Calu3 (cell line): ENCODE measurements at places on chromosomes 1 and 21. TPM values are rescaled to one million over a fixed set of nuclear protein-coding genes. Genes with fewer than 3 reads are reported as not detected.

- DNase-seq, result no peak
- H3K27me3 ChIP-seq, result peaks cover 15% of the 10 kb centered on the region
- H3K27ac ChIP-seq, result no peak overlapping the region
Measured at GRCh38 chr1:156612666-156613065, 6.5 kb upstream of the HAPLN2 start.

Gene LCE1C
- total RNA-seq, result not detected in 2 replicates

DNA sequence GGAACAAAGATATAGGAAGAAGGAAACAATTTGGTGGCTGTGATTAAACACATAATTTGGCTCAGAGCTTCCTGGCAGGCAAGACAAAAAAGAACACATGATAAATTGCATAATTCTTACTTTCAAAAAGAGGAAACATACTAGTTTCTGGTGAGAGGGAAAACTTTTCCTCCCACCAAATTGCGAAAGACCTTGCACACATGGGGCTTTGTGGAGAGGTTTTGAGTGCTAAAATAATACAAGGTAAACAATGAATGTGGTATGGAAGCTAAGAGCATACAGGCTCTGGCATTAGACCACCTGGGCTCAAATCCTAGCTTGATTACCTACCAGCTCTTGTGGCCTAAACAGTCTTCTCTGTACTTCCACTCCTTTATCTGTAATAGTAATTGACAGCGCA is 140.2 kb upstream of the HOOK1 start:
- DNase-seq, result peak; percentile 33
- H3K27me3 ChIP-seq, result no peaks in the 10 kb centered on the region
- no peaks in the 10 kb centered on the region for H3K36me3 ChIP-seq
- H3K27ac ChIP-seq, result peak overlapping the region; percentile 19

Gene RNU1-1
- 1,678 and 1,905 TPM in 2 replicates for total RNA-seq

- peak; percentile 65 for DNase-seq
- H3K36me3 ChIP-seq, result peaks cover 46% of the 10 kb centered on the region
- peak overlapping the region; percentile 55 for H3K4me3 ChIP-seq
- H3K4me1 ChIP-seq, result peaks cover 55% of the 10 kb centered on the region
Measured at GRCh38 chr1:155083052-155083541, 4.5 kb downstream of the EFNA3 start.

- H3K36me3 ChIP-seq, result peaks cover 5% of the 10 kb centered on the region
- no peak overlapping the region for H3K4me3 ChIP-seq
- H3K27ac ChIP-seq, result no peak overlapping the region
- DNase-seq, result no peak
- peaks cover 13% of the 10 kb centered on the region for H3K4me1 ChIP-seq
Measured at GRCh38 chr21:41162096-41162495, 5.9 kb upstream of the BACE2 start.

Gene PDE4DIP
- 16.4 and 19.9 TPM in 2 replicates for total RNA-seq

Gene ALX3
- total RNA-seq, result not detected in 2 replicates

Gene VHLL
- 0.81 and 1.5 TPM in 2 replicates for total RNA-seq

- no peak overlapping the region for H3K4me3 ChIP-seq
- H3K36me3 ChIP-seq, result no peaks in the 10 kb centered on the region
- DNase-seq, result no peak
Measured at GRCh38 chr1:119340861-119341261, 27.7 kb upstream of the HAO2 start.

Gene ECM1
- total RNA-seq, result 1.6 and 2.8 TPM in 2 replicates

Gene PIGC
- 29.2 TPM in 2 replicates for total RNA-seq

DNA sequence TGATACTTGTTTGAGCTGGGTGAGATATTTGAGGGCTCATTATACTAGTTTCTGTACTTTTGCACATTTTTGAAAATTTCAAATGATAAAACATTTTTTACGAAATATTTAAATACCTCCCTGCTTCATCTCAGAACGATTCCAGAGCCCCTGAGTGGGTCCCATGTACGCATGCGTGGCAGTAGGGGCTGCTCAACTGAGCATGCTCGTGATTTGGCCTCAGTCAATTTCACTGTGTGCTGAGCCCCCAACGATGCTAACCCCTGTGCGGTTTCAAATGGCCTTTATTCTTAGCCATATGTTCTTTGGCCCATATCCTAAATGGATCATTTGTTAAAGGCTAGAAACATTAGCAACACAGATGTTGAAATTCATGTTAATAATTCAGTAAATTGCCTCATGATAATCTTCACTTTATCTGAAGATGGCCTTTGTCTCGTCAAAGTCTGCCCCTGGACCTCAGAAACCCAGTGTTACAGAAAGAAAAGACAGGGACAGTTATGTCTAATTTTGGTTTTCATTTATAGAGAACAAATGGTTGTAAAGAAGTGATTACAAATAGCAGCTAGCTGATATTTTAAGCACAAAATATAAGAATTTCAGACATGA is 108.2 kb downstream of the MRPS6 start:
- no peaks in the 10 kb centered on the region for H3K36me3 ChIP-seq
- no peak overlapping the region for H3K27ac ChIP-seq
- H3K4me1 ChIP-seq, result no peaks in the 10 kb centered on the region
